ENCODE measurements at places on chromosomes 1 and 21. TPM values are rescaled to one million over a fixed set of nuclear protein-coding genes. Genes with fewer than 3 reads are reported as not detected.

DNA sequence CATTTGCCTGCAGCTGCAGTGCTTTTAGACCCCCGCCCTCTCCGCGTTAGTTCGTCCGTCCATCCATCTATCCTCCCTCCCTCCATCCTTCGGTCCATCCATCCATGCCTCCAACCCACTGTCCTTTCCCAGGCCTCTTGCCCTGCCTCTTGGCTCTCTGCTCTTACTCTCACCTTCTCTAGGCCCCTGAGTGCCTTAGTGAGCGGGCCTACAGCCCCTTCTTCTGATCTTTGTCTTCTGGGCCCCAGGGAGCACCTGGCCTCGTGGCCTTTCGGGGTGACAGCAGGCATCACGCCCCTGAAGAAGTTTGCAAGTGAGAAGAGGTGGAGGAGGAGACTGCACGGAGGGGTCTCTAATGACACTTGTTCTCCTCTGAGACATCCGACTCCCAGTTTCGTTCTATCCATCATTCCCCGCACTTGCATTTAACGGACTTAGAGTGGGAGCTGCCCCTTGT, 842 bp downstream of the ATXN7L2 start:
- DNase-seq = no peak

GRCh38 chr1:232538224-232538942, 91.5 kb downstream of the SIPA1L2 start:
- DNase-seq = no peak

DNA sequence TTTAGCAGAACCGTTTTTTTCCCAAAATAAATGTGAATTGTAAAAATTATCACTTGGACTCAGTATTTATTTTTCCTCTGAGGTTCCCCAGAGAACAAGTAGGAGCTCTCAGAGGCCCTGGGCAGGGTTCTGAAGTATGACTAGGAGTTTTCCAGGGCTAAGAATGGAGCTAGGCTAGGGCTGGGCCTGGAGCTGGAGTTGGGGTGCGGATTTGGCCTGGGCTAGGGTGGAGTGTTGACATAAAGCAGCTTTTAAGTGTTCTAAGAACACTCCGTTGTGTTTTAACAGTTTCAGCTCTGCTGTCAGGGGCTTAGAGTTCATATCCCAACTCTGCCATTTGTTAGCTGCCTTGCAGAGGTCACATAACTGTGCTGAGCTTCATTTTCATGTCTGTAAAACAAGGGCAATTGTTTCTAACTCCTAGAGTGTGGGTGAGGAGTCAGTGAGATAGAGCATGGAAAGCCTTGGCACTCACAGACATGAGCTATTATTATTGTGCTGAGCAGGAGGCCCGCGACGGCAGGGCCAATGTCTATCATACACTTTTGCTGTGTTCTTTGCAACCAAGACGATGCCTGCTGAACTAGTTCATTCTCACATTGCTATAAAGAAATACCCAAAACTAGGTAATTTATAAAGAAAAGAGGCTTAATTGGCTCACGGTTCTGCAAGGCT, 51.1 kb downstream of the LACTBL1 start:
- no peak for DNase-seq

GRCh38 chr1:41633764-41634163, 149.3 kb upstream of the EDN2 start:
- no peak for DNase-seq

GRCh38 chr1:46236882-46237281, 10.7 kb upstream of the RAD54L start:
- DNase-seq = no peak

GRCh38 chr1:38213646-38214434, 167.2 kb upstream of the POU3F1 start:
- no peak for DNase-seq

GRCh38 chr1:10856176-10856683, 59.8 kb upstream of the CASZ1 start:
- DNase-seq = no peak

- DNase-seq = no peak
These were observed 16.9 kb downstream of the IVNS1ABP start for GRCh38 chr1:185300152-185300551.

DNA sequence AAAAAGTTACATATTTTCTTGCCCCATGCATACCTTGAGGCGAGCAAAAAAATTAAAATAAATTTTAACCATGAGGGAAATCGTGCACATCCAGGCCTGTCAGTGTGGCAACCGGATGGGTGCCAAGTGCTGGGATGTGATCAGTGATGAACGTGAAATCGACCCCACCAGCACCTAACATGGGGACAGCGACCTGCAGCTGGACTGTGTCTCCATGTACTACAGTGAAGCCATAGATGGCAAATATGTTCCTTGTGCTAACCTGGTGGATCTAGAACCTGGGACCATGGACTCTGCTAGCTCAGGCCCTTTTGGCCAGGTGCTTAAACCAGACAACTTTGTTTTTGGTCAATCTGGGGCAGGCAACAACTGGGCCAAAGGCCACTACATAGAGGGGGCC, 67.4 kb upstream of the PODN start:
- no peak for DNase-seq

DNA sequence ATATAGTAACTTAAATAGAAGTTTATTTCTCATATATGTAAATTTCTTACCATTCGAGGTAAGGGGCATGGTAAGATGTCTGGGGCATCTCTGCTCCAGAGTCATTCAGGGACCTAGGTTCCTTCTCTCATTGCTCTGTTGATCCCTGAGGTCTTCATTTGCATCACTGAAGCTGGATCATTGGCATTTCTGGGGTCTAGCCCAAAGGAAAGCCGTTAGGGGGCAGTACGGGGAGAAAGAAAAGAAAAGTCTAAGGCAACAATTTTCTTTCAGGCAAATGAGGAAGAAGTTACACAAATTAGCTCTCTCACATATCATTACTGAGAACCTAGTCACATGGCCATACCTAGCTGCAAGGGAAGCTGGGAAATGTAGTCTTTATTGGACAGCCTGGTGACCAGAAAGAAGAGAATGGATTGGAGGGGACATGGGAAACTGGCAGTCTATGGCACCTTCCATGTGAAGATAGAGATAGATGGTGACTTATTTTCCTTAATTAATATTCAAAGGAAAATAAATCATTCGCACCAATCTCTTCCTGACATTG, 10.2 kb upstream of the SUSD4 start:
- no peak for DNase-seq

DNA sequence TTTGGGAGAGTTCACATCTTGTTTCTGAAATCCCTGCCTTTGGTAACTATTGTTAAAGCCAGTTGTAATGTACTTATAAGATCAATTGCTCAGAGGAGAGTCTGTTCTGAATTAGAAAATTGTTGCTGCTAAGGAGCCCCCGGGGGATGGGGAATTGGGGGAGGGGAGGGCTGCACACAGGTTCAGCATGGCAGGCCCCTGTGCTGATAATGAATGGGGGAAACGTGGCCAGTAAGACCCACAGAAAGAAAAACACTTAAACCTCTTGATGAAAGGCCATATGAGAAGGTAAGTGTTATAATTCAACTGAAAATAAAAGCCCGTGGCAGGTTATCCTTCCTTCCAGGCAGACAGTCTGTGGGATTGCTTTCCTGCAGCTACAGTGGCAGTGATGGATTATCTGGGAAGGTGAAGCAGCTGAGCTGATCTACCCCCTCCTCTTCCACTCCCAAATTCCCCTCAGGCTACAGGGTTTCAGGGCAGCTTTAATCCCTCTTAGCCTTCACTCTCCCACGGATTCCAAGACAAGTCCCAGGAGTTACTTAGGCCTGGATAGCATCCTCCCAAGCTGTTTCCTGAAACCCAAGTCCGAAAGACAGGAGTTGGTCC, 398.8 kb downstream of the TBX15 start:
- no peak for DNase-seq

- no peak for DNase-seq
These were observed 91.5 kb upstream of the F3 start for GRCh38 chr1:94633051-94633450.

DNA sequence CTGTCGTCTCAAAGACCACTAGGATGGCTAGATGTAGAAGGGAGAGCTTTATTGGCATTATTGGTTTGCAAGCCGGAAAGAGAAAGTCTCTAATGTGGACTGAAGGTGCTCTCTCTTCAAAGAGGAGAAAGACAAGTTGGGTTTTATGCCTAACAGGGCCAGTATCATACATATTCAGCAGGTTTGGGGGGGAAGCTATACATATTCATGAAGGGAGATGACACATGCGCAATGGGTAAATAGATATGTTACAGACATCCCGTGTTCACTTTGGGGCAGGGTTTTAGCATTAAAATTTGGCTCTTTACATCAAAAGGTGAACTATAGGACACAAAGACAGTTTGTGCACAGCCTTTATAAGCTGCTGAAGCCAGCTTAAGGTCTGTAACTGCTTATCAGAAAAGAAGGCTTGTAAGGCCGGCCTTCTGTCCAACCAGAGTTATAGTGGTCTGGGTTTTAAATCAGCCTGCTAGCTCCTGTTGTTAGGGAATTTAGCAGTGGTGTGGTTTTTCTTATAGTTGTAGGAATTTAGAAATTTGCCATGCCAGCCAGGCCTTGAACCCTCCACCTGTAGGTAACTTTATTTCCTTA, 46.5 kb upstream of the LRRN2 start:
- no peak for DNase-seq

GRCh38 chr21:29018540-29018939, 609 bp downstream of the RWDD2B start:
- no peak for DNase-seq

DNA sequence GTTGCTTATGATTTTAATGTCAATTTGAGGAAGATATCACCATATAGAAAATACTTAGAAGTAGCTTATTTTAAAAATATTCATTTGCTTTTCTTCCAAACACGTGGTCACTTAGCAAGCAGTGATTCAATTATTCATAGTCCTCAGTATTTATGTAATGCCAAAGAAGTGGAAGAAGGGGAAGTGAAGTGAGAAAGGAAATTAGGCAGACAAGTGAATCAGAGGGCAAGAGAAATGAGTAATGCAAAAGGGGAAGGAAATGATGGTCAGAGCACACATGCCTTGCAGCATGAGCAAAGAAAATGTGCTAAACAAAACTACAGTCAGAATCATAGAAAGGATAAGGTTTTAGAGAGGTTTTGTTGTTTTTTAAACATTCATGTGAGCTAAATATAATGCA, 31.8 kb downstream of the SDCCAG8 start:
- DNase-seq = no peak

DNA sequence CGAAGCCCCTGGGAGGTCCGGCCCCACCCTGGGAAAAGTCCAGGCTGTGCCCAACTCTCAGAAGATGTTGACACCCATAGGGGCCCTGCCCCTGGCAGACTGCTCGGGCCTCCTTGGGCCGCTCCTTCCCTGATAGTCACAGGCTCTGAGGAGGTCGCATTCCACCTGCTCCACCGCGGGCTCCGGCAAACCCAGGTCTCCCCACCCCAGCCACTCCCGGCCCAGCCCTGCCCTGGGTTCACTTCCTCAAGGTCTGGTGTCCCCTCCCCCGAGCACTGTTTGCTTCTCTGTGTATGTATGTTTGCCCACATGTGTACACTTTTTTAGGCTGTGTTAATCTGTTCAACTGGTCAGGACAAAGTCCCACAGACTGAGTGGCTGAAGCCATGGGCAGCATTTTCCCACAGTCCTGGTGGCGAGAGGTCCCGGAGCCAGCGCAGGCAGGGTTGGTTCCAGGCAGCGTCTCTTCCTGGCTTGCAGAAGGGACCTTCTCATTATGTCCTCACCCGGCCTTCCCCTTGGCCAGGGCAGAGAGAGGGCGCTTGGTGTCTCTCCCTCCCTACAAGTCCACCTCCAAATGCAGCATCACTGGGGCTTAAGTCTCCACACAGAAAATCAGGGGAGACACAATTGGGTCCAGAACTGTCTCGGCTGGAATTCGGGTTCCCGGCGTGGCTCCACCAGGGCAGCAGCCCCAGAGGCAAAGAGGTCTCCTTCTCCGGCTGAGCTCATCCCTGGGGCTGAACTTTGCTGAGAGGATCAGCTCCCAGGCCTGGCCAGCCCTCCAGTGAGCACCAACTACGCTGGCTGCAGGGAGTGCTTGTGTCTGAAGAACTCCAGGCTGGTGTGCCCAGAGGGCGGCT, 10.5 kb upstream of the PRXL2B start:
- no peak for DNase-seq

The CFHR1 gene
- total RNA-seq = 0.41 TPM

The FCGR2B gene
- 0.41 TPM for total RNA-seq

The OR2L2 gene
- total RNA-seq = 0.41 TPM

The NEGR1 gene
- total RNA-seq = 78.7 TPM

The MFAP2 gene
- 7.3 TPM for total RNA-seq

The WDR64 gene
- not detected for total RNA-seq

The FMO3 gene
- not detected for total RNA-seq

The NES gene
- 43.2 TPM for total RNA-seq

The FCRL1 gene
- not detected for total RNA-seq

The SELENBP1 gene
- total RNA-seq = 6.5 TPM

The NEXN gene
- under 0.01 TPM for total RNA-seq

The NUF2 gene
- 3.3 TPM for total RNA-seq

The PRRX1 gene
- total RNA-seq = 6.5 TPM

The TTC39A gene
- total RNA-seq = 1.2 TPM

The TRIM63 gene
- not detected for total RNA-seq

The NKAIN1 gene
- 28.1 TPM for total RNA-seq

Data from frontal cortex (tissue), 4 donors.